CD4-positive, alpha-beta T cell treated with Interleukin-12 subunit alpha and Interleukin-12 subunit beta, for 1 hour (primary cell): ENCODE measurements at places on chromosomes 2 and 18.

DNA sequence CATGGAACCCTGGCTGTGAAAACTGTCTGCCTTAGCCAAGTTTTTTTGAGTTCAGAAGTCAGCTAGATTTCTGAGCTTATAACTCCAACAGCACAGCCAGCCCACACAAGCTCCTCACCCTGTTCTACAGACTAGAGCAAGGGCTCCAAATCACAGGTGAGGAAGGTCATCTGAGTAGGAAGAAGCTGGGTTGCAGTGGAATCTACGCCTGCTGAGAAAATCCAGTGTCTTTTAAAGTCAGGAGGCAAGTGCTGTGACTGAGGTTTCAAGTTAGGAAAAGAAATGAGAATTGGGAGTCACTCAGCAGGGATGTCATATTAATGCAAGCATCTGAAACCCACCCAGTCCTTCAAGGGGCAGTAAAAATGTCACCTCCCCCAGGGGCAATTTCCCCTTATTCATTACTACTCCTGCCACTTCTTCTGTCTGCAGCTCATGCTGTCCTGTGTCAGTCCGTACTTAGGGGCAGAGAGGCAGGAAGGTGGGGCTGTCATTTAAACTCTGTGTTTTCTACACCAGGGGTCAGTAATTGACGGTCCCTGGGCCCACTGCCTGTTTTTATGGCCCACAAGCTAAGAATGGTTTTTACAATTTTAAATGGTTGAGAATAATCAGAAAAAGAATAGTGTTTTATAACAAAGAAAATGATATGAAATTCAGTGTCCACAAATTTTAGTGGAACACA, 551.1 kb downstream of the BCL11A start:
- DNase-seq = no peak

DNA sequence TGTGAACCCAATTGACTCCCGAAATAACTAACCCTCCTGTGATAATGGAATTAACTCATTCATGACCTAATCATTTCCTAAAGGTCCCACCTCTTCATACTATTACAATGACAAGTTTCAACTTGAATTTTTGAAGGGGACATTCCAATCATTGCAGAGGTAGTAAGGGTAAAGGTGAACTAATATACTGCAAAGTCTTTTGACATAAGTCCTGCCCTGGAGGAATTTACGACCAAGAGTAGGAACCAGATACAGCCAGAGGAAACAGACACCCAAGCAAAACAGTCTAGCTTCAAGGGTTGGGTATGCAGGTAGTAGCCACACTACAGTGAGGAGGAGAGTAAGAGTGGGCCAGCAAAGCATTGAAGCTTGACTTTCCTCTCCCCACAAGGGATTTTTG, 1.2 kb upstream of the SRBD1 start:
- DNase-seq = no peak

GRCh38 chr2:215403441-215404347, 32.2 kb downstream of the FN1 start:
- DNase-seq = no peak

- no peak for DNase-seq
These were observed 12.5 kb upstream of the CABYR start for GRCh38 chr18:24126155-24126961.

- no peak for DNase-seq
These were observed 173.9 kb downstream of the CALCRL start for GRCh38 chr2:187274146-187274545.

DNA sequence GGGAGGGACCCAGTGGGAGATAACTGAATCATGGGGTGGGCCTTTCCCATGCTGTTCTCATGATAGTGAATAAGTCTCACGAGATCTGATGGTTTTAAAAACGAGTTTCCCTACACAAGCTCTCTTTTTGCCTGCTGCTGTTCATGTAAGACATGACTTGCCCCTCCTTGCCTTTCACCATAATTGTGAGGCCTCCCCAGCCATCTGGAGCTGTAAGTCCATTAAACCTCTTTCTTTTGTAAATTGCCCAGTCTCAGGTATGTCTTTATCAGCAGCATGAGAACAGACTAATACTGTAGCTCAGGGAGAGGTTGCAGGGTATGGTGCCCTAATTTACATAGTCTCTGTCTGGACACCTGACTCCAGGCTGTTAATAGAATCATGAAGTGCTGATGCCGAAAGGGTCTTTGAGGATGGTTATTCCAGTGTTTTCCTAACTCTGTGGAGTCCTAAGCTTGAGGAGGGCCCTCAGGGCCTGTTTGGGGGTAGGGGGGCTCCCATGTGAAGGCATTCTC, 343.2 kb downstream of the ALK start:
- no peak for DNase-seq

DNA sequence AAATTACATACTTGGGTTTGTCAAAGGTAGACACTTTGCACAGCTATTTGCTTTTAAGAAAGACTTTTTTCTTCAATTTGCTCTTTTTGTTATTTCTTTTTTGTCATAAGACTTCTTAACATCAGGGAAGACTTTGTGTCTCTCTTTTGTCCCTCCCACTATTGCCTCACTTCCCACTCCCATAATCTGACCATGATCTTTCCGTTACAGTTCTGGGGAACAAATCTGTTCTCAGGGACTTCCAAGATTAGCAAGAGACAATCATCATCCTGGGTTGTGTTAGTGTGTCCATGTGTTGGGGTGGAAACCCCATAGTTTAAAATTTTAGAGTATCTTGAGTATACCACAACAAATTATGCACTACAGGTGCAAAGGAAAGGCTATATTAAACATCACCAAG, 75.3 kb downstream of the REV1 start:
- no peak for DNase-seq
